ENCODE measurements at places on chromosomes 13 and 19.

DNA sequence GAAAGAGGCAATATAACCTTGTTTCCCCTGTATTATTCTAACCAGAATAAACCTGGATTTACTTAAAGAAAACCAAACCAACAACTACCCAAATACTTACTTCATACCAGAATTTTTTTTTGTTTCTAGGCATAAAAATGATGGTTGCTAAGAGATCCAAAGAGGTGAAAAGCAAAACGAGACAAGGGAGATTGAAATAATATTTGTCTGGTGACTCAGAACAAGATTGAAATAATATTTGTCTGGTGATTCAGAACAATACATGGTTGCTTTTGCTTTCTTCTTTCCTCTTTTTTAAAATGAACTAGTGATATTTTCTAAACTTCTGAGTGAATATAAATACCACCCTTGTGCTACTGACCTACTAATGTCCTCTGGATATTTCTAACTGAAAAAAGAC, 592.9 kb downstream of the KCTD12 start:
- DNase-seq, result no peak

GRCh38 chr13:97280478-97280877, 58.3 kb downstream of the MBNL2 start:
- no peak for DNase-seq

- peak; percentile 85 for DNase-seq
Observed at GRCh38 chr19:50728084-50728737, 5.0 kb downstream of the CLEC11A start.

GRCh38 chr19:11203194-11204075, 6.1 kb upstream of the KANK2 start:
- peak; percentile 88 for DNase-seq

DNA sequence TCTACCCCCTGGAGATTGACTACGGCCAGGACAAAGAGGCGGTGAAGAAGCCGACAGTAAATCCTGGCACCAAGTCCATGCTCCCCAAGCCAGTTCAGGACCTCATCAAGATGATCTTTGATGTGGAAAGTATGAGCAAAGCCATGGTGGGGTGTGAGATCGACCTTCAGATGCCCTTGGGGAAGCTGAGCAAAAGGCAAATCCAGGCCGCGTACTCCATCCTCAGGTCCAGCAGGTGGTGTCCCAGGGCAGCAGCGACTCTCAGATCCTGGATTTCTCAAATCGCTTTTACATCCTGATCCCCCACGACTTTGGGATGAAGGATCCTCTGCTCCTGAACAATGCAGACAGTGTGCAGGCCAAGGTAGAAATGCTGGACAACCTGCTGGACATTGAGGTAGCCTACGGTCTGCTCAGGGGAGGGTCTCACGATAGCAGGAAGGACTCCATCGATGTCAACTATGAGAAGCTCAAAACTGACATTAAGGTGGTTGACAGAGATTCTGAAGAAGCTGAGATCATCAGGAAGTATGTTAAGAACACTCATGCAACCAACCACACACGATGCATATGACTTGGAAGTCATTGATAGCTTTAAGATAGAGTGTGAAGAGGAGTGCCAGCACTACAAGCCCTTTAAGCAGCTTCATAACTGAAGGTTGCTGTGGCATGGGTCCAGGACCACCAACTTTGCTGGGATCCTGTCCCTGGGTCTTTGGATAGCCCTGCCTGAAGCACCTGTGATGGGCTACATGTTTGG, 24.0 kb upstream of the ANKRD10 start:
- no peak for DNase-seq

DNA sequence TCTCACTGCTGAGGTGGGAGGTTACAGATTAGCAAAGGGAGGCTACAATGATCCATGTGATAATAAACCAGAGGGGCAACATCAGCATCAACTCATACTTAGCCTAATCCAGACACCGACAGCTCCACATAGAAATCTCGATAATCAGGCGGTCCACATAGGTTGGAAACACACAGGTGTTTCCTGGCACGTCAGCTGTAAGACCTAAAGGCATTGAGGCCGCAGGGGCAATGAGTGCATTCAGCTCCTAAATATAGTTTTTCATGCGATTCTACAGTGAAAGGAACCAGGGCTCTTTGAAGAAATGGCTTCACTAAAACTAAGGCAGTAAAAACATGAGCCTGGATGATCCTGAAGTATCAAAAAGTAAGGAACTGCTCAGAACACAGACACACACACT, 19.3 kb downstream of the PLPP2 start:
- DNase-seq, result no peak

DNA sequence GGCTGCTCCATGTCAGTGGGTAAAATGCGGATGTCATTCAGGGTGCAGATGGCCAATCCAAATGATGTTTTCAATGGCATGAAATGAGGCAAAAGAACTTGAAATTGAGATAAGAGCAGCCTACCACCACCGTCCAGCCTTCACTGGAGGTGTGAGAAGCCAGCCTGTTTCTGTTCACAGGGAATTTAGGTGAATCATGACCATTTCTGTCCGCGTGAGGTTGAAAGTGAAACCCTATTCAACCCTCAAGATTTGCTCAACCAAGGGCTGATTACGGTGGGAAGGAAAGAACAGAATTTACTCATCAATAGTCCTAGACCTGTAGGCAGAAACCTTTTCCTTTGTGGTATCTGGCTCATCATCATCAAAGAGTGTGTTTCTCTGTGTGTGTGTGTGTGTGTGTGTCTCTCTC, 370.7 kb downstream of the COG6 start:
- DNase-seq, result no peak

DNA sequence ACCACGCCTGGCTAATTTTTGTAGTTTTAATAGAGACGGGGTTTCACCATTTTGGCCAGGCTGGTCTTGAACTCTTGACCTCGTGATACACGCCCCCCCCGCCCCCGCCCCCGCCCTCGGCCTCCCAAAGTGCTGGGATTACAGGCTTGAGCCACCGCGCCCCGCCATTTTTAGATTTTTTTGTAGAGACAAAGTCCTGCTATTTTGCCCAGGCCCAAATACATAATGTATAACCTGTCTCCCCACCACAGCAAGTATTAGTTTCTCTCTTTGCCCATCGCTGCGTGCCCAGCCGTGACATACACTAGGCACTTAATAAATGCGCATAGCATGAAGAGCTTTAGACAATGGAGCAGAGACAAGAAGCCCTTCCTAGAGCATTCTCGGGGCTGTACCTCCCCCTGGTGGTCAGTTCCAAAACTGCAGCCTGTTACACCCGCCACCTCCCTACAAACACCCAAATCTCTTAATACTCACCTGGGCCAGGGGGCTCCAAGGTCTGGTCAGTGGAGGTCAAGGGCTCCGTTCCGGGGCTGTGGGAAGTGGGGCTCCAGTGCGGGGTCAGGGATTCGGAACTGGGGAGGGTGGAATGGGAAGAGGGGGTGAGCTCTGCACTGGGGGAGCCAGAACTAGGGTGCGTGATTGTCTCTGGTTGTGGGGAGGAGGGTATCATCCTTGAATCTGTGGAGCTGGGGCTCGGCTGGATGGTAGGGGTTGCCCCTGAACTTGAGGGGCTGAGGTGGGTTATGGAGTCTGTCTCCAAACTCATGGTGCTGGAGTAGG, 22.5 kb downstream of the IQCN start:
- peak; percentile 85 for DNase-seq

DNA sequence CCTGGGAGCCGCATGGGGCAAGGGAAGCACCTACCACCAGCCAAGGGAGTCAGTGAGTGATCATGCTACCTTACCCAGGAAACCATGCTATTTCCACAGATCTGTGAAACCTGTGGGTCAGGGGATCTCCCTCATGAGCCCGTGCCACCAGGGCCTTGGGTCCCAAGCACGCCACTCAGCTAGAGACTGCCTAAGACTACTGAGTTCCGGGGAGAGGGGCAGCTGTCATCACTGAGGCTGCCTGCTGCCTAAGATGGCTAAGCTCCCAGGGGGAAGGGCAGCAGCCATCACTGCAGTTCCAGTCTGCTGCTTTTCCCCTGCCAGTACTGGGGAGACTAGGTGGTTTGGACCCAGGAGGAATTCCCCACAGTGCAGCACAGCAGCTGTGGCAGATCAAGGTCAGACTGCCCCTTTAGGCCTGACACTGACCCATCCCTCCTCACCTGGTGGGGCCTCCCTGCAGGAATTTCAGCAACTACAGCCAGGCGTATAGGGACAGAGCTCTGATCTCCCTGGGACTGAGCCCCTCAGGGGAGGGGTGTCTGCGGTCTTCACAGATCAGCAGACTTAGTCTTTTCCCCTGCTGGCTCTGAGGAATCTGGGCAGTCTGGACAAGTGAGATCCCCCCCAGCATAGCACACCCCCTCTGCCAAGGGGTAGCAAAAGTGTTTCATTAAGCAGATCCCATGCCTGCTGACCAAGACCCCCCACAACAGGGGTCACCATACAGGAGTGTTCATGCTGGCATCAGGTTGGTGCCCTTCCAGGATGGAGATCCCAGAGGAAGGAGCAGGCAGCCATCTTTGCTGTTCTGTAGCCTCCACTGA, 26.9 kb downstream of the VSTM2B start:
- DNase-seq, result no peak

DNA sequence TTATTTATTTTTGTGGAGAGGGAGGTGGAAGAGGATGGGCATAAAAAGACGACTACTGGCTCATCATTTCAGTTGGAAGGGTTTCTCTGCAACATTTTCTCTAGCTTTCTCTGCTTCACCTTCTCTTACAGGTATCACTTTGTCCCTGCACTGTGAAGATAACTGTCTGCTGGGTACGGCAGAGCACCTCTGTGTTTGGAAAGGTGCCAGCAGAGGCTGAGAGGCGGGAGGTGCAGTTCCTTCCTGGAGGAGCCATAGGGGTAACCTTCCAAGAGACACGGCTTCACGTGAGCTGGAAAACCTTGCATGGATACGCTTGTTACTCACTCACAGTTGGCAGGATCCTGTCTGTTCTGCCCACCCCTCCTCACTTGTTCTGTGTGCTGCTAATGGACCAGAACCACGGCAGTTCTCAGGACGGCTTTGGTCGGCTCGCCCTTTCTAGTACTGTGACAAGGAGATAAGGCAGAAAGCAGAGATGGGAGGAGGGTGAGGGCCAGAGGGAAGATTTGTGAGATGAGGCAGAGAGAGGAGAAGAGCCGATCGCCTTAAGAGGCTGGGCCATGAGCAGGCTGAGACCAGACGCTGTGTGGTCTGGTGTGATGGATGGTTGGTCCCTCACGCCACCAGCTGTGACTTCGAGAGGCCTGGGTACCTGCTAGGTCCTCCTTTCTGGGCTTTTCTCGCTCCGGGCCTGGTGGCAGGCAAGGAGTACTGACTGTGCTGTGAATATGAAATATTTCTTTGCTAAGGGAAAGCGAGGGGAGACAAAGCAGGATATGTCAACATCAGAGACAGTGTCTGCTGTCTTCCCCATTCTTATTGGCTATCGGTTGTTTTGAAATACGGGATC, 66.8 kb downstream of the MRPL57 start:
- no peak for DNase-seq

DNA sequence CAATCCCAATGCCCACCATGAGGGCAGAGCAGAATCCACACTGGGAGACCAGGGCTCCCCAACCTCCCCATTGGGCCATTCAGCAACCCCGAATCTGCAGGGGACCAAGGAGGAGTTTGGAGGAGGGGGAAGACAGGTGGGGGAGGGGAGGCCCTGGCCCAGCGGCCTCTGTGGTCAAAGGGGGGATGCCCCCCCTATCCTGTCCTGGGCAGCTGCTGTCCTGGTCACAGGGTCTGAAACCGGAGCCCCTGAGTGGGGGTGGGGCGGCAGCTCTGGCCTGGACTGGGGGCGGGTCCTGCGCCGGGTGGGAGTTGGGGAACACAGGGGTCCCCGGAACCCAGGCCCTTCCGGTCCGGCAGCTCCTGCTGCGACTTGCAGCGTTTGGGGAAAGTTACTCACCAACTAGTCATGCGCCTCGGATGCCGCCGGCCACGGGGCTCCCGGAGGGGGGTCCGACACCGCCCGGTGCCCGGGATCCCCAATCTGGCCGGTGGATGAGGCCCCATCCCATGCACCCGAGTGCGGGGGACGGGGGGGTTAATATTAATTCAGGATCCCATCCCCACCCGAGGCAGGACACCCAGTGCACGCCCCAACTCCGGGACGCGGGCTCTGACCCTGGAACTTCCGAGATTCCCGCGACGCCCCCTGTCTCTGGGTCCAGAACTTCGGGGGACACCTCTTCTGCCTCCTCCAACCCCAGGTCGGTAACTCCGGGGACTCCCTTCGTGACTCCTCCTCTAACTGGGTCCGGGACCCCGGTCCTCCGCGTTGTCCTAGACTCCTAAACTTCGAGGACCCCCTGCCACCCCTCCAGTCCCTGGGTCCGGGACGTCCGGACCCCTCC, 872 bp downstream of the HOMER3 start:
- peak; percentile 50 for DNase-seq

DNA sequence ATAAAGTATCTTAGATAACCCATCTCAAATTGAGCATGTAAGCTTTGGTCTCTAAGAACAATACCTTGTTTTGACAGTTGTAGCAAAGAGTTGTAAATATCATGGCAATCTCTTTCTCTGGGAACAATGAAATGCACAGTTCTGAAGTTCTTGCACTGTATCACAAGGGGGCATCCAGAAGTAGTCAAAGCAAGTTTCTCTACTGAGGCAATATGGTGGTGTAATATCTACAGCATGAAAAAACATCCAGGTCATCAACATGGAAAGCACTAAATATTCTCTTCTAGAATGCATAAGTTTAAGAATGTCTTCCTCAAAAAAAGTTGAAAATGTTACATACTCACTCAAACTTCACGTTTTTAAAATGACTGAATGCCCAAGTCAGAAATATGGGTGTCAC, 19.6 kb downstream of the MTMR6 start:
- DNase-seq, result no peak

DNA sequence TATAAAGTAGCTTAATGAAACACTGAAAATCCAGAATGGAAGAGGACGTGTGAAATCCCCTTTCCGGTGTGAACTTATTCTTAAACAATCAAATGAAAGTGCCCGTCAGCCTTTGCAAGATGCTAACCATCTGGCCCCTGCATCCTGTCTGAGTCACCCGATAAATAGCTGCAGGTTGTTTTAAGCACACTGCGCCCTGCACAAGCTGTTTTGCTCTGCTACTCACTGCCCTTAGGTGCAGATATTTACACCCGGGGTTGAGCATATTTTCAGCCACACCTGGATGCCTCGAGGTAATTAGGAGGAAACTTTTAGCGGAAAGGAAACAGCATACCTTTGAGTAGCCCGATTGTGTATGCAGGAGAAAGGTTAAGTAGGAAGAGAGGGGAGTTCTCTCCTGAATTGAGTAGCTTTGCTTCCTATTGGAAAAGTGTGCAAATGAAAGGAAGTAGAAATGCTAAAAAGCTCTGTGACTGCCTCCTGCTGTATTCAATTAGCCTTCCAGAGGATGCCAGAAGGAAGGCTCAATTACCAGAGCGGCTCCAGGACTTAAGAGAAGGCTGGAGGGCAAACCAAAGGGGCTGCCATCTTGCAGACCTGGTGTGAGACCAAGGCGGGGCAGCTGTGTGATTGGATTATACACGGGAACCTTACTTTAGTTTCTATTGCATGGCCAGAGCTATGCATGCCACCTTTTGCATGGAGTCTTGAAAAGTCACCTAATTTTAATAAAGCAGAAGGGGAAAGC, 42.5 kb downstream of the IRS2 start:
- no peak for DNase-seq

DNA sequence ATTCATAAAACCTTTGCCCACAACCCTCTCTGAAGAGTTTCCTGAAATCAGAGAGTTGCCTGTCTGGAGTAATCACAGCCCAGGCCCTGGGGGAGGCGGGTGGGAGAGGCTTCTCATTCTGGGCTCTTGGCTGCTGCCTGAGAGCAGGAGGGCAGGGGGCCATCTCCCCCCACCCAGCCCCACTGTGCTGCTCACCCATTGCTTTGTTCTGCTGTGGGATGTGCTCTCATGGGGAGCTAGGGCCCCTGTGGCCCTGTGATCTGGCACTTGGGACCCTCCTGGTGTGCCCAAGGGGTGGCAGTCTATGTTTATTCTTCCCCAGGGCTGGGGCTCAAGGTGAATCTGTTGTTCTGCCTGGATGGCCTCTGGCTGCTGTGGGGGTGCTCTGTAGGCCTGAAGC, 6.1 kb downstream of the KCTD15 start:
- no peak for DNase-seq

GRCh38 chr19:10727685-10728201, 9.9 kb downstream of the DNM2 start:
- no peak for DNase-seq
